ENCODE measurements at places on chromosomes 7 and 10.

GRCh38 chr7:24572997-24573553 is at the start of gene PALS2:
Gene PALS2 (plus strand): TSS chr7:24573452. CDS start chr7:24623668, 50,216 bp downstream.
- DNase-seq = peak; percentile 67

GRCh38 chr7:85111761-85112160 is 75.1 kb downstream of the SEMA3D start:
- no peak for DNase-seq

DNA sequence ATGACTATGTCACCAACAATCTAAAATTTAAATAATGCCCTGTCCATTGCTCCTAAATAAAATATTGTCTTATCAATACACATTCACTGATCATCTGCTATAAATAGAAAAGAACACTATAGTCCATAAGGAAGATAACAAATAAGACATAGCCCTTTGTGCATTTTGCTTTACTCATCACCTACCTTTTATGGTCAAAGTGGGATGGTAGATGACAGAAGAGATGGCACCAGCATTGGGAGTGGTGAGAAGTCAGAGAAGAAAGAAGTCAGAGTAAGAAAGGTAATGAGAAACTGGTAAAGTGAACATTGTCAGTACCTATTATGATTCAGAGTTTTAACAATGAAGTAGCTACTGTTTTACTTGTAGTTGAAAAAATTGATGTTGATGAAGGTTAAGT is 31.1 kb downstream of the SEMA3E start:
- DNase-seq = no peak

GRCh38 chr10:118027397-118027796 is 19.3 kb downstream of the RAB11FIP2 start:
- DNase-seq = no peak
